ENCODE measurements at places on chromosomes 12 and 14. TPM values are rescaled to one million over a fixed set of nuclear protein-coding genes. Genes with fewer than 3 reads are reported as not detected.

The CSRP2 gene
- 16.3 TPM for total RNA-seq

The TAC3 gene
- not detected for total RNA-seq

The ASB2 gene
- 0.58 TPM for total RNA-seq

The CIROP gene
- total RNA-seq = not detected

The PRH2 gene
- not detected for total RNA-seq

The PIANP gene
- not detected for total RNA-seq

The SLC4A8 gene
- 3.4 TPM for total RNA-seq

The NIN gene
- 51.5 TPM for total RNA-seq

The KRT5 gene
- total RNA-seq = not detected

The IRF9 gene
- 45.4 TPM for total RNA-seq

The LRRK2 gene
- total RNA-seq = 0.35 TPM

The METTL17 gene
- 62.2 TPM for total RNA-seq

The PIK3C2G gene
- total RNA-seq = not detected

The SMCO2 gene
- 0.88 TPM for total RNA-seq

The CRACR2A gene
- total RNA-seq = 6.7 TPM

The CNTN1 gene
- under 0.01 TPM for total RNA-seq

The LGR5 gene
- total RNA-seq = not detected

The SPRYD4 gene
- 1.7 TPM for total RNA-seq

The KRT79 gene
- 0.12 TPM for total RNA-seq

The RERG gene
- total RNA-seq = not detected

The SNW1 gene
- 58.3 TPM for total RNA-seq

The COX8C gene
- not detected for total RNA-seq

The SALL2 gene
- 2.9 TPM for total RNA-seq

The KCNC2 gene
- total RNA-seq = not detected

The LRP1-AS gene
- total RNA-seq = not detected

The CLEC2B gene
- 51.1 TPM for total RNA-seq

The KRT71 gene
- total RNA-seq = not detected

The MBIP gene
- 11.0 TPM for total RNA-seq

The KCNH3 gene
- total RNA-seq = not detected

The OVCH1 gene
- not detected for total RNA-seq

The TCTN1 gene
- total RNA-seq = 34.6 TPM

The PHC1 gene
- 25.1 TPM for total RNA-seq

The SLC7A7 gene
- 27.2 TPM for total RNA-seq

The PAH gene
- not detected for total RNA-seq

The TRIAP1 gene
- 76.2 TPM for total RNA-seq

The HSPB8 gene
- 31.5 TPM for total RNA-seq

The IFNG-AS1 gene
- total RNA-seq = not detected

The C3AR1 gene
- 0.44 TPM for total RNA-seq

The MYH6 gene
- total RNA-seq = not detected

The POTEG gene
- not detected for total RNA-seq

The LBHD2 gene
- total RNA-seq = not detected
